Vagina (tissue), 2 donors: ENCODE measurements at places on chromosomes 13 and 19. TPM values are rescaled to one million over a fixed set of nuclear protein-coding genes. Genes with fewer than 3 reads are reported as not detected.

Gene LAMP1
- total RNA-seq, result 77.8 TPM

Gene TMEM38A
- 4.7 TPM for total RNA-seq

Gene SIGLEC8
- not detected for total RNA-seq

Gene ZNF723
- total RNA-seq, result not detected

Gene SSC5D
- total RNA-seq, result 13.5 TPM

Gene CSNK1G2
- 77.6 TPM for total RNA-seq

Gene MIA
- 11.0 TPM for total RNA-seq

- H3K4me1 ChIP-seq, result no peaks in the 10 kb centered on the region
- no peaks in the 10 kb centered on the region for H3K36me3 ChIP-seq
- no peak overlapping the region for H3K27ac ChIP-seq
- H3K4me3 ChIP-seq, result no peak overlapping the region
- DNase-seq, result no peak
Measured at GRCh38 chr13:24870380-24870760, 106.4 kb downstream of the RNF17 start.

GRCh38 chr13:48506092-48506701 lies 26.7 kb downstream of the RCBTB2 start:
- no peak overlapping the region for H3K4me3 ChIP-seq
- peaks cover 59% of the 10 kb centered on the region for H3K4me1 ChIP-seq
- H3K27me3 ChIP-seq, result no peaks in the 10 kb centered on the region
- no peaks in the 10 kb centered on the region for H3K36me3 ChIP-seq
- no peak for DNase-seq

DNA sequence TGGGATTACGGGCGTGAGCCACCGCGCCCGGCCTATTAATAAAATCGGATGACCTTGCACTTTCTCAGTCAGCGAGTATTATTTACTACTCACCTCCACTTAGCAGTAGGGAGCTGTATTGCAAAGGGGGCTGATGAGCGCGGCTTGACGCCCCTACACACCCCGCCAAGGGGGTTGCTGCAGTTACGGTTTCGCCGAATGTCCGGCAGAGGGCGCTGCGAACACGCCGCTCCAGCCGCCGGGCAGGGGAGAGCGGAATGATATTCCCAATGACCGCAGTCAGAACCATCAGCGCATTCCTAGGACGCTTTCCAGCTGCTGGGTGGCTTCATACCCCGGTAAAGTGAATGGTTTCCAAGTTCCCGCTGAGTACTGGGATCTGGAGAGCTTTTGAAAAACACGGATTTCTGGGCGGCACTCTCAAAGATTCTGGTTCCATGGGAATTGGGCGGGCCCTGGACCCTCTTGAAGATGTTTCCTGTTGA lies 30.0 kb upstream of the TPT1 start:
- H3K4me3 ChIP-seq, result peak overlapping the region; percentile 27
- no peaks in the 10 kb centered on the region for H3K27me3 ChIP-seq
- H3K27ac ChIP-seq, result no peak overlapping the region
- H3K36me3 ChIP-seq, result no peaks in the 10 kb centered on the region
- peaks cover 18% of the 10 kb centered on the region for H3K4me1 ChIP-seq

- no peaks in the 10 kb centered on the region for H3K4me1 ChIP-seq
- H3K36me3 ChIP-seq, result no peaks in the 10 kb centered on the region
- H3K27ac ChIP-seq, result no peak overlapping the region
- no peak for DNase-seq
Measured at GRCh38 chr13:73556128-73556527, 497.3 kb downstream of the KLF5 start.

DNA sequence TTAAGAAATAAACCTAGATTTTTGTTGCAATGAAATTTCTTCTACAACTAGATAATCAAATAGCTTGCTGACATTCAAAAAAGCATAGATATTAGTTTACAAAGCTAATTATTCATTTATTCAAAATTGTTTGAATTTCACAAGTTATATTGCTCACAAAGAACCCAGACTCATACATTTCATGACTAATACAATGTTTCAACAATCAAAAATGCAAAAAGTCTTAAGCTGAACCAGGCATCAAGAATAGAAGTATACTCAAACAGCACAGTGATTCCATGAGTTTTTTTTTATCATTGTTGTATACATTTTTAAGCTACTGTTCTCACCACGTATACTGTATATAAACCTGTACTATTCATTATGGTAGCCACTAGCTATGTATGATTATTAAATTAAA lies 51.0 kb downstream of the DIAPH3 start:
- no peaks in the 10 kb centered on the region for H3K27me3 ChIP-seq
- no peak overlapping the region for H3K4me3 ChIP-seq
- DNase-seq, result no peak
- no peaks in the 10 kb centered on the region for H3K36me3 ChIP-seq
- H3K4me1 ChIP-seq, result no peaks in the 10 kb centered on the region

GRCh38 chr19:47826800-47827199 lies 5.1 kb downstream of the CRX start:
- no peaks in the 10 kb centered on the region for H3K36me3 ChIP-seq
- no peaks in the 10 kb centered on the region for H3K27me3 ChIP-seq
- H3K4me1 ChIP-seq, result no peaks in the 10 kb centered on the region

DNA sequence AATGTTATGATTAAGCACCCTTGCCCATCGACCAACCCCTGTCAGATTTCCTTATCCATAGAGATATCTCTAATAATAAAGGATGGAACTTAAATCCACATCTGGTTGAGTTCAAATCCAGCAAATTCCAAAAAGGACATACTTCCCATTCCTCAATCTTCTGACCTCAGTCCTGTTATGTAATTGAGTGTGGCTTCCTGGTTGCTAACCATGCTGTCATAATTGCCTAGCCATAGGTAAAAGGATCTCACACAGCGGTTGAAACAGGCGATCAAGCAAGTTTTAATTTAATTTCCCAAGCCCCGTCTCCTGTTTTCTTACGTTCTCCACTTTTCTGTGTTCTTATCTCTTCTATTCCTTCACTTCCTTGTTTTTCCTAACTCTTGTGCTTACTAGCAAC lies 550.3 kb downstream of the GPC6 start:
- no peak for DNase-seq
- no peaks in the 10 kb centered on the region for H3K27me3 ChIP-seq
- H3K36me3 ChIP-seq, result no peaks in the 10 kb centered on the region
- H3K4me3 ChIP-seq, result no peak overlapping the region
- H3K27ac ChIP-seq, result no peak overlapping the region

DNA sequence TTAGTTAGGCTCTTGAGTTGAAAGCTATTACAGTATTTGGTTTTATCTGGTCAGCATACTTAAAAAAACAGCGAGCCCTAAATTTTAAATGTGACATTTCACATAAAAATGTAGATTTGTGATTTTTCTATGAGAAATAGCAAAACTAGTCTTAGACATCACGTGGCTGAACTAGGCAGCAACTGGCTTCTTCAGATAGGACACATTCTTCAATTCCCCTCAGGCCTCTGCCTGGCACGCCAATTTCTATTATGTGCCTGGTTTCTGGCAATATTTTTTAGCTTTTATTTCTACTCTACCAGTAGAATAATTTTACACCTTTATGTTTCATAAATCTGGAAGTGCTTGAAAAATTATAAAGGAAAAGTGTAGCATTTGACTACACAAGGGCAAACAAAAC lies 433.7 kb downstream of the DIAPH3 start:
- no peaks in the 10 kb centered on the region for H3K27me3 ChIP-seq
- H3K36me3 ChIP-seq, result no peaks in the 10 kb centered on the region
- no peak for DNase-seq

GRCh38 chr19:38352611-38353010 lies 17.0 kb downstream of the CATSPERG start:
- H3K4me3 ChIP-seq, result no peak overlapping the region
- no peaks in the 10 kb centered on the region for H3K36me3 ChIP-seq
- H3K4me1 ChIP-seq, result no peaks in the 10 kb centered on the region
- no peak overlapping the region for H3K27ac ChIP-seq
- H3K27me3 ChIP-seq, result no peaks in the 10 kb centered on the region

- DNase-seq, result no peak
- no peaks in the 10 kb centered on the region for H3K36me3 ChIP-seq
- no peak overlapping the region for H3K4me3 ChIP-seq
- no peaks in the 10 kb centered on the region for H3K4me1 ChIP-seq
- no peak overlapping the region for H3K27ac ChIP-seq
- no peaks in the 10 kb centered on the region for H3K27me3 ChIP-seq
Measured at GRCh38 chr13:29454931-29455481, 140.5 kb downstream of the SLC7A1 start.
